Cardiac muscle cell (in vitro differentiated cells and primary cell): ENCODE measurements at places on chromosomes 3 and 15. TPM values are rescaled to one million over a fixed set of nuclear protein-coding genes. Genes with fewer than 3 reads are reported as not detected.

DNA sequence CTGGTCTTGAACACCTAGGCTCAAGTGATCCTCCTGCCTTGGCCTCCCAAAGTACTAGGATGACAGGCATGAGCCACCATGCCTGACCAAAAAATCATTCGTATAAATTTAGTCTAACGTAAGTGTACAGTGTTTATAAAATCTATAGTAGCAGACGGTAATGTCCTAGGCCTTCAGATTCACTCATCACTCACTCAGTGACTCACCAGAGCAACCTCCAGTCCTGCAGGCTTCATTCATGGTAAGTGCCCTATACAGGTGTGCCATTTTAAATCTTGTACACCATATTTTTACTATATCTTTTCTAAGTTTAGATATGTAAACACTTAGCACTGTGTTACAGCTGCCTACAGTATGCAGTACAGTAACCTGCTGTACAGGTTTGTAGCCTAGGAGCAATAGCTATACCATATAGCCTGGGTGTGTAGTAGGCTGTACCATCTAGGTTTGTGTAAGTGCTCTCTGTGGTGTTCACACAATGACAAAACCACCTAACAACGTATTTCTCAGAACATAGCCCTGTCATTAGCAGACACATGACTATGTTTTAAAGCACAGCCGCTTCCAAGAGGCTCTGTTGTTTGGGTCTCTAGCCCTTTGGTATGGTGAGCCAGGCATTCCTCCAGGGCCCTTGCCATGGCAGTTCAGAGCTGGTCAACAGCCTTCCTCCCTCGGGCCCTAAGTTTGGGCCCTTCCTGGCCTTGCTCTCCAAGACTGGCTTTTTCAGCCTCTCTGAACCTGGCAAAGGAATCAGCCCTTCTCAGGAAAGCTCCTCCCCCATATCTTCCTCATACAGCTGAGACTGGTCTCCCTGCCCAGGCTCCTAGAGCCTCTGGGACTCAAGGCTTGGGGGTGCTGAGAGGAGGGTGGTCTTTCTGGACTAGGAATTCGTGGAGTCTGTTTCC lies 1.9 kb upstream of the CCDC9B start:
- peak; percentile 51 for DNase-seq

GRCh38 chr3:67524046-67524445 lies 130.4 kb downstream of the SUCLG2 start:
- DNase-seq = no peak

DNA sequence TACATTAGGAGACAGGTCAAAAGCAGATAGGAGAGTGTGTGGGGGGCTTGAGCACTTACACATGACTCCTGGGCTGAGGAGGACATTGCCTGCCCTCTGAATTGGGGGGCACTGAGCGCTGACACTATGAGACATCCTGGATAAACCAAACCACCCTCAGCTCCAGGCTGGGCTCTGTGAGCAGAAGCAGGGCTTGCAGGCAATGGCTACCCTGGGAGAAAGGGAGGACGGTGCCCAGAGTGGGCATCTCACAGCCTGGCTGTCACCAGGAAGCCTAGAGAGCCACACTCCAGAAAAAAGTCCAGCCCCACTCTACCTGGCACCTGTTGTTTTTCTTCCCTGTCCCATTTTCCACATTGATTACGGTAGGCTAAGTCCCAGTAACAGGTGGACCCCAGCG lies 8.2 kb upstream of the KLF13 start:
- DNase-seq = no peak

- DNase-seq = peak; percentile 15
Observed at GRCh38 chr3:61315871-61316270, 64.6 kb upstream of the FHIT start.

- DNase-seq = no peak
Observed at GRCh38 chr15:56844892-56845291, 73.6 kb upstream of the TCF12 start.

DNA sequence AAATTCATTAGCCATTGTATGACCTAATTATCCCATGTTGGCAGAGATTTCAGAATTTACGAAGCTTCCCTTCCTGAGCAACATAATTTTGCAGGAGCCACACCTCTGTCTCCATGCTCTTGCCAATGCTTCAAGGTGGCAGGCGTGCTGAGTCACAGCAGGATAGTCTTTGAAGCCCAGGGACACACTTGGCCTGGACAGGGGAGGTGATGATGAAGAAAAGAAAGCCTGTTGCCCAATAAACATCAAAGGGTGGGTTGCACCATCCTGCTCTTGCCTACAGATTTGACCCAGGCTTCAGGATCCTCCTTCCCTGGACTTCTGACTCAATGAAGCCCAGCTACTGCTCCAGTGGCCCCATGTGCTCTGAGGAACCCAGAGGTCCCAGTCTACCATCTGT lies 117.1 kb downstream of the MINAR1 start:
- DNase-seq = no peak

Gene VWA5B2
- 0.40 TPM in 1 of 2 replicates, not detected in the other for polyA plus RNA-seq

- no peak for DNase-seq
Observed at GRCh38 chr15:62988701-62989100, 53.8 kb upstream of the TPM1 start.

Gene EIF4E3
- polyA plus RNA-seq = 10.5 and 10.8 TPM in 2 replicates

Gene CSTA
- not detected in 2 replicates for polyA plus RNA-seq

DNA sequence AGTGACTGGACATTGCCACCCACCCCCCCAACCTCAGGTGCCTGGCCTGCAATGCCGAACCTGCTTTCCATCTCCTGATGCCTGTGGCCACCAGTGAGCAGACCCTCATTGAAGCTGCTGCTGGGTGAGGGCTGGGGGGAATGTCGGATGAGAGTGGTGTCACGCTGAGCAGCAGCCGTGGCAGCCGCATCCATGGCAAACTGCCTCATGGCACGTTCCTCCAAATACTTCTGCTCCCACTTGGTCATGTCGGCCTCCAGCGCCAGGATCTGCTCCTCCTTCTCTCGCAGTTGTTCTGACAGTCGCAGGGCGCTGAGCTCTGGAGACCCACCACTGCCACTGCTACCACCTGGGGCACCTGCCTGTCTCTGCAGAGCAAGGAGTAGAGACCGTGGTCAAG lies 14.2 kb downstream of the AMOTL2 start:
- DNase-seq = no peak

GRCh38 chr15:72147418-72147817 lies 29.2 kb downstream of the SENP8 start:
- no peak for DNase-seq

DNA sequence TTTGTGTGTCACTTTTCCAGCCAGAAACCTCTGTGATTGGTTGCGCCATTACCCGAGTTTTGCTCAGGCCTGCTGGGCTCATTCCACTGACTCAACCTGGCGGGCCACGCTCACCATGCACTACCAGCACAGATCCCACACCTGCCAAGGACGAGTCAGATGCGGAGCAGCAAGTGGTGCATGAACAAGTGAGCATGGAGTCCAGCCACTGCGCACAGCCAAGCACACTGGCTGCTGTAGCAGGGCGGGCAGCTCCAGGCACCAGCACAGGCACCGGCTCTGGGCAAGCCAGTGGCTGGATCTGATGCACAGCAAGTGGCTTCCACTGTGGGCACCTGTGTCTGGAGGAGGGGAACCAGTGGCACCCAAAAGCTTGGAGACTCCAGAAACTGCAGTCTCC lies 110.4 kb downstream of the CBLB start:
- no peak for DNase-seq

Gene IL17RB
- 11.5 and 15.9 TPM in 2 replicates for polyA plus RNA-seq

Gene GPR171
- not detected in 2 replicates for polyA plus RNA-seq

DNA sequence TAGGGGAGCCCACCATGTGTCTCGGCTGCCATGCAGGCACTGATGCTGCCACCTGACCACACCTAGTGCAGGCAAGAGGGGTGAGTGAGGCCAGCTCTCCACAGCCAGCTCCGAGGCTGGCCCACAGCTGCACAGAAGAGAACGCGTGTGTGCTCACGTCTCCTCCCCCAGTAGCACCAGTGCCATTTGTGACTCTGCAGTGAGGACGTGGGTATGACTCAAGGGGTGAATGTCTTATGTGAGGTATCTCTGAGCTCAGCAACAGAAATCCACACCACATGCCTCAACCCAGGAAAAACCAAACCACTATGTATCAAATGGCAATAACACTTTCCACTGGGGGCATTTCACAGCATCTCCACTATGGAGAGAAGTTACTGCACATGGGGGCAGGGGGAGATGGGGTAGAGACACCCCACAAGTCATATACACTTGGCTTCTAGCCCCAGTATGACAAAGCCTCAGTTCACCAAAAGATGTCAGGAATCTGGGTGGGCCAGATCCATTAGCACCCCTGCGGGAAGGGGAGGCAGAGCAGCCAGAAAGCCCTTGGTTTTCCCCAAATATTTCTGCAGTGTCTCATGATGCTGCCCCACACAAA lies 87.6 kb downstream of the LRIG1 start:
- DNase-seq = peak; percentile 28

DNA sequence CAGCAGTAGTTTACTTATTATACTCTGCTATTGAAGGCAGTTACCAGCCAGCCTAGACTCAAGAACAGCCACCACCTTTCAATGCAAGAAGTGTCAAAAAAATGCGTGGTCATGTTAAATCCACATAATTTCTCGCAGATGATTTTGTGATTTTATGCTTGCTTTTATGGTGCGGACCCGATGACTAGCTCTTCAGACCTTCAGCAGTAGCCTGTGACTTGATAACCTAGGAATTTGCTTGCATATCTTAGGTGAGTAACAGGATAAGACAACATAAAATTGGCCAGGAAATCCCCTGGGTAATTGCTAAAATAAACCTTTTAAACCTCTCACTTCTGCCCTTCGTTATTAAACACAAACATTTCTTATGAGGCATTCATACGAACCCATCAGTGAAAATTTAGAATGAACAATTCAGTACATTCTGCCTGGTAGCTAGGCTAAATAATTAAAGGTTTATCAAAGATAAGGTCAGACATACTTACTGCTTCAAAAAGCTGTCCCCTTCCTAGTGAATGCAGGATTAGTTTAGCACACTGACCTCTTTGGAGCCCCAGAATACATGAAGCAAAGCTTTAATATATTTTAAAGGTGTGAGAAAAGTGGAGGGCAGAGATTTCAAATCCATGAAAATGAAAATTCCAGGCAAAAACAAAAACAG lies 798.8 kb downstream of the OTOL1 start:
- peak; percentile 3 for DNase-seq

- no peak for DNase-seq
Observed at GRCh38 chr3:9247361-9247940, 2.0 kb downstream of the SRGAP3 start.

GRCh38 chr3:137990427-137990826 lies 19.5 kb upstream of the CLDN18 start:
- DNase-seq = no peak

DNA sequence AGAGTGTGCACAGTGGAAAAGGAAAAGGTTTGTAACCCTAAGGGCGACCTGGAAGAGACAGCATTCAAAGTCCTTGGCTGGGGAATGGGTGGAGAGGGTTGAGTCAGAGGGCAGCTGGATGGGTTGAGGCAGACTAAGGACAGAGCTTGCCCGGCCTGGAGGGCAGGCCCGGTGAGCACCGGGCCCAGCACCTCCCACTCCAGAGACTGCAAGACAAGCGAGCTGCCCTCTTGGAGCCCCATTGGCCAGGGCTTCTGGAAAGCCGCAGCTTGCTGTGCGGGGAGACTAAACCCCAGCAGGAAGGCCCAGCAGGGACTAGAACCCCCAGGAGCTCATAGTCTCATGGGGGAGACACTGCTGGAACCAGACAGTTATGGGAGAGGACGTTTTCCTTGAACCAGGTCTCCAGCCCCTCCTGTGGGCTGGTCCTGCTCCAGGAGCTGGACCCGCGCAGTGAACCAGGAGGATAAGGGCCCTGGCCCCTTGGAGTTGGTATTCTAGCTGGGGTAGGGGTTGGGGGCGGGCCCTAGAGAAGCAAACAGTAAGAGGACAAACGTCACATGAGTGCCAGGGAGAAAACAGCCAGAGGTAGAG lies 59.1 kb downstream of the RGMA start:
- DNase-seq = no peak

GRCh38 chr3:14609506-14609905 lies 42.1 kb upstream of the CCDC174 start:
- DNase-seq = peak; percentile 40

- no peak for DNase-seq
Observed at GRCh38 chr15:71559616-71560015, 250.7 kb upstream of the NR2E3 start.

- no peak for DNase-seq
Observed at GRCh38 chr15:57403566-57404325, 27.4 kb downstream of the CGNL1 start.

GRCh38 chr15:80744415-80744814 lies 34.8 kb upstream of the CEMIP start:
- DNase-seq = no peak

Gene SENP8
- 11.0 and 14.3 TPM in 2 replicates for polyA plus RNA-seq

DNA sequence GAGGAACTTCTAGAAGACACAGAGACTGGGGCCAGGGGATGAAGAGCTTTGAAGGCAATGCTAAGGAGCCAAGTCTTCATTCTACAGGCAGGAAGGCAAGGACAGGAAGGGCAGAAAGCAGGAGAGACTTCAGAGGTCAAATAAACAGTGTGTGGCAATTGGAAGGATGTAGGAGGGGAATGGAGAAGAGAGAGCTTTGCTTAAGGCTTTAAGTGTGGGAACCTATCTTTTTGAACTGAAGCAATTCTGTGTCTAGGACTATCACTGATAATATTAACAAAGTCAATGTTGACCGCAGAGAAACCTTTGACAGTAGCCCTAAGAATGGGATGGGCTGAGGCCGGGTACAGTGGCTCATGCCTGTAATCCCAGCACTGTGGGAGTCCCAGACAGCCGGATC lies 325.0 kb downstream of the FOXP1 start:
- peak; percentile 63 for DNase-seq

Gene KLF15
- polyA plus RNA-seq = 0.75 and 6.3 TPM in 2 replicates

DNA sequence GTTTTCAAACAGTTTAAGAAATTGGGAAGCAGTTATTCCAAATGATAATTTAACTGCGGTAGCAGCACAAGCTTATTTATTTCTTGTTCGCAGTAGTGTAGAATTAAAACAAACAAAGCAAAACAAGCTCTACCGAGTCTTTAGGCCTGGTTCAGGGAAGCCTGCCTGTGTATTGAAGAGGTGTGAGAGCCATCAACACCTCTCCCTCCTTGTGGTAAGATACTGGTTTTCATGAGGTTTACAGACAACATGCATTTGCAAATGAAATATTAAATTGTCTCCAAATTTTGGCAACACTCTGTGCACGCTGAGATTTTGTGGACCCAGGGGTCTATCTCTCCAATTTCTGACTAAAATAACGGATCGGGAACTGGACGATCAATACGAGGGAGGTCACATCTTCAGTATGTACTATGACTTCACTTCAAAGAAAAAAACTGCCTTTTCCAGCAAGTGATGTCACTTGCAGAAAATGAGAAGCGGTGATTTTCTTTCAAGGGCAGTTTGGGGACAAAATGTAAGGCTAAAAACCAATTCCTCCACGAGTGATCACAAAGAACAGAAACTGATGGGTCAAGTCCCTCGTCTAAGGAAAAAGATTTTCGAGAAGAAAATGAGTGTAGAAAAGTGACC lies 721 bp downstream of the ATR start:
- DNase-seq = peak; percentile 6

Gene SLC2A2
- not detected in 2 replicates for polyA plus RNA-seq

DNA sequence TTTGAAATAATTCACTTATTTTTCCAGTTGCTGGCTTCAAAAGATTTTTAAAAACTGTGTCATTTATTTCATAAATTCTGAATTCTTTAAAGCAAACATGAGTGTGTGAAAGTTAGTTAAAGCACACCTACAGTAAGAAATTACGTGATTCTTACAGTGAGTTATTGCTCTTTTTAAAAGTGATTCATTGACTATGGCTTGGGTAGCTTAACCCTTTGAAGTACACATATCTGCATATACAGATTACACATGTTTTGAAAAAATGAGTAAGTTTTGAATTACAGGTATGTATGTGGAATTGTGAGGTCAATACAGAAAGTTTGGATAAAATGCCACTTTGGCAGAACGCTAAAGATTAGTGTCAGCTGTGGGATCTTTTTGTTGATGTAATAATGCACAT lies 64.5 kb upstream of the MBNL1 start:
- DNase-seq = no peak

Gene NEK10
- 0.54 and 0.82 TPM in 2 replicates for polyA plus RNA-seq
